ENCODE measurements at places on chromosomes 4 and X.

- no peak for DNase-seq
Observed at GRCh38 chr4:109996526-109996925, 83.8 kb downstream of the EGF start.

DNA sequence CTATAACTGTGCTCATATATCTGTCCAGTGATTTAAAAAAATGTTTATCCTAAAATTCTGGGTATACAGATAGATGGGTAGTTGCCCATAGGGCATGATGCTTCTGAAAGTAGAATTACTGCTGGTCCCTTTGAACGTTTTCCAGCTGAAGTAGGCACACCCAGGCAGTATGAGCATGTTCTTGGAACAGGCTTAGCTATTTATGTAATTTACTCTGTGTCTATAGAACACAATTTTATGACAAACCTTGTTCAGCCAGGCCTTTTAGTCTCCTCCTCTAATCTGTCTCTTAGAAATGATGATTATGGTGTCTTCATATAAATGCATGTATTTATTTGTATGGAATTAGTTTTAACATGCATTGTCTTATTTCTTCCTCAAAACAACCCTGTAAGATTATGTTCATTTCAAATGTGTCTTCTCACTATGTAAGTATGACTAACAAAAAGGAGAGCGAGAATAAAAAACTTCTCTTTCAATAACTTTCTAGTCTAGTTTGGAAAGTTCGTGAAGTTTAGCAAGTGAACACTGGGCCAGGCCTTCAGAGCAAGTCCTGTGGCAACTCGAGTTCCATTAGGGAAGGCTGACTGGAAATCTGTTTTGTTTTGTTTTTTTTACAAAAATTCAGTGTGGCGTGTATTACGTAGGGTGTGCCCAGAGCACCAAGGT, 142.0 kb downstream of the AFF1 start:
- no peak for DNase-seq

DNA sequence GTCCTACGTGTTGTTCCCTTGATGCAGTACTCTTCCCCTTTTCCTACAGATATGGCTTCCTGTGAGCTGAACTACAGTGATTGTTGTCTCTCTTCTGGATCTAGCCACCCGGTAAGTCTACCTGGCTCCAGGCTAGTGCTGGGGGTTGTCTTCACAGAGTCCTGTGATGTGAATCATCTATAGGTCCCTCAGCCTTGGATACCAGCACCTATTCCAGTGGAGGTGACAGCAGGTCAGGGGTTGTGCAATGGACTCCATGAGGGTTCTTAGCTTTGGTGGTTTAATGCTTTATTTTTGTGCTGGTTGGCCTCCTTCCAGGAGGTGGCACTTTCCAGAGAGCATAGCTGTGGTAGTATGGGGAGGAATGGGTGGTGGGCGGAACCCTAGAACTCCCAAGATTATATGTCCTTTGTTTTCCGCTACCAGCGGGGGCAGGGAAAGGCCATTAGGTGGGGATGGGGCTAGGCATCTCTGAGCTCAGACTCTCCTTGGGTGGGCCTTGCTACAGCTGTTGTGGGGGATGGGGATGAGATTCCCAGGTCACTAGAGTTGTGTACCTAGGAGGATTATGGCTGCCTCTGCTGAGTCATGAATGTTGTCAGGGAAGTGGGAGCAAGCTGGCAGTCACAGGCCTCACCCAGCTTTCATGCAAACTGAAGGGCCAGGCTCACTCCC, 121.4 kb upstream of the ANKRD50 start:
- DNase-seq = no peak

DNA sequence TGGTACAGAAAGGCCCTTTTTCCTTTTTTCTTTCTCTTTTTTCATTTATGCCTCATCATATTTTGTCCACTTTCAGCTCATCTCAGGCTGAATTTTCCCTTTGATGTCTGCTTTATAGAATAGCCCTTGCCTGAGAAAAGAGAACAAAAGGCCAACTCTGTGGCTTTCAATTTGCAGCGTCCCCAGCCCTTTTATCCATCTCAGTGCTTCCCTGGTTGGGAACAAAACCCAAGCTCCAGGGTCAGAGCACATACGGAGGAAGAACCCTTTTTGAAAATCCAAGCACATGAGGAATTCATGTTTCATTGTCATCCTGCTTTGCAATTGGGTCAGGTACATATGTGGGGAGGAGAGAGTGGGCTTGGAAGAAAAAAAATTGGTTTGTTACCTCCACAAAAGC, 47.5 kb downstream of the TMEM164 start:
- DNase-seq = no peak

GRCh38 chrX:64150775-64151174, 54.7 kb downstream of the AMER1 start:
- no peak for DNase-seq

DNA sequence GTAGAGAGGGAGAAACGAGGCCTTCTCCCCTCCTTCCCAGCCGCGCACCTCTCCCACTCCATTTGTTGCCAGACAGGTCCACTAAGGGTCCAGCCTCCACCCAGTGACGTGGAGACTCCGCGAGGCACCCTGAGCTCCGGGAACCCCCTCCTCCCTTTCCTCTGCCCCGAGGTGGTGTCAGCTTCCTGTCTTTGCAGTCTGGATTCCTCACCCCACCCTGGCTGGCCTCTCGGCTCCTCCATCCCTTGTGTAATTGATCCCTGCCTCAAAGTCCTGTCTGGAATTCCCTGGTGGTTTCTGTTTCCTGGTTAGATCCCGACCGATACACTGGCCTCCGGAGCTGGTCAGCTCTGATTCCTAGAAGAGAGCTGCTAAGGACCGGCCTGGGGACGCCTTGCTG, 105.9 kb upstream of the SCOC start:
- no peak for DNase-seq

GRCh38 chr4:108393890-108394472, 225.2 kb upstream of the LEF1 start:
- DNase-seq = no peak

DNA sequence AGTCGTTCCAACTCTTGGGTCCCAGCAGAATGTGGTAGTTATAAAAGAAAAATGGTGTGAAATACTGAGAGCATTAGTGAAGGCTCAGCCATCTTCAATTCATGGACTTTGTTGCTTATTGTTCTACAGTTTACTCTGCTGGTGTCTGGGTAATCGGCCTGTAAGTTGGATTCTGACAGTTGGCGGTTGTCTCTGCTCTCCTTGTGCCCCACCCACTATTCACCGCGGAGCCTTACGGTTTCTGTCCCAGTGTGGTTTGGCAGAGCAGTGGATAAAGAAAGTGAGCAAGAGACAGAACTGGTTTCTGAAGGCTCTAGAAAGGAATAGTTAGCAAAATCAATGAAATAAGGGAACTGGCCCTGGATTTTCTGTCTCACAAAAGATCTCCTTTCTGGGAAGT, 9.1 kb downstream of the LONRF3 start:
- no peak for DNase-seq

DNA sequence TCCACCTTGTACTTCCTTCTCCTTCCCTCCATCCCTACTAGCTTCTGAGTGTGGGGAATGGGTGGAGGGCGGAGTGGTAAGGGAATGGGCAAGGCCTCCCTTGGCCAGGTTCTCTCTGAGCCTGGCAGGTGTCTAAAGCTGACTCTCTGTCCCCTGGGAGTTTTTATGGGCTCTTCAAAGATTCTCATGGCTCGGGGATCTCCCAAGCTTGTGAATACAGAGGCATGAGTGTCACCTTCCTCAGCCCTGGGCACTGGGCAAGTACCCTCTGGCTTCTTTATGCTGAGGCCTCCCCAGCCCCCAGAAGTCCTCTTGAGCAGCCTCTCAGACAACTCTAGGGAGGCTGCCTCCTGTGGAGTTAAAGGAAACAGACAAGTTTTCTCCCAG, 32.5 kb upstream of the DDX3X start:
- DNase-seq = no peak

All from right lobe of liver (tissue), 6 donors.